ENCODE measurements at places on chromosomes 7 and 10. TPM values are rescaled to one million over a fixed set of nuclear protein-coding genes. Genes with fewer than 3 reads are reported as not detected.

- H3K4me1 ChIP-seq = peaks cover 4% of the 10 kb centered on the region
- no peaks in the 10 kb centered on the region for H3K36me3 ChIP-seq
- no peak overlapping the region for H3K4me3 ChIP-seq
- DNase-seq = no peak
- peaks cover 6% of the 10 kb centered on the region for H3K27me3 ChIP-seq
These were observed 236.2 kb downstream of the SKIDA1 start for GRCh38 chr10:21289271-21289670.

Gene MALRD1
- total RNA-seq = 0.29 TPM

DNA sequence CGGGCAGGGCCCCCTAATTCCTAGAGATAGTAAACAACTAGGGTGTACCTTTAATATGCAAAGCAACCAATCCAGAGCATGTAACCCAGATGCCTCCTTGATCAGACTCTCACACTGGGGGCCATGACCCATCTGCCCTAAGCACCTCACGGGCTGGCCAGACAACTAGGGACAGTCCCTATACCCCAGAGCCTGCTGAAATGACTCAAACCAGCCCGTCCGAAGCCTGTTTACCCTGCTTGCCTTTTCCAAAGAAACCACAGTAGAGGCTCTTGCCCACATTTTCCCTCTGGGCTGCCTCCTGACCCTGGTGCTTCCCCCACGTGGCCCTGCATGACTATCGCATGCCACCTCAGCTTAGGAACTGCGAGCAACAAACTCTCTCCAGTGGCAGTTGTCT lies 46.2 kb downstream of the RGS10 start:
- peaks cover 40% of the 10 kb centered on the region for H3K36me3 ChIP-seq
- H3K27ac ChIP-seq = peak overlapping the region; percentile 98
- peaks cover 89% of the 10 kb centered on the region for H3K4me1 ChIP-seq
- peak; percentile 85 for DNase-seq
- H3K4me3 ChIP-seq = no peak overlapping the region
- H3K27me3 ChIP-seq = no peaks in the 10 kb centered on the region

Gene EBF3
- not detected for total RNA-seq

DNA sequence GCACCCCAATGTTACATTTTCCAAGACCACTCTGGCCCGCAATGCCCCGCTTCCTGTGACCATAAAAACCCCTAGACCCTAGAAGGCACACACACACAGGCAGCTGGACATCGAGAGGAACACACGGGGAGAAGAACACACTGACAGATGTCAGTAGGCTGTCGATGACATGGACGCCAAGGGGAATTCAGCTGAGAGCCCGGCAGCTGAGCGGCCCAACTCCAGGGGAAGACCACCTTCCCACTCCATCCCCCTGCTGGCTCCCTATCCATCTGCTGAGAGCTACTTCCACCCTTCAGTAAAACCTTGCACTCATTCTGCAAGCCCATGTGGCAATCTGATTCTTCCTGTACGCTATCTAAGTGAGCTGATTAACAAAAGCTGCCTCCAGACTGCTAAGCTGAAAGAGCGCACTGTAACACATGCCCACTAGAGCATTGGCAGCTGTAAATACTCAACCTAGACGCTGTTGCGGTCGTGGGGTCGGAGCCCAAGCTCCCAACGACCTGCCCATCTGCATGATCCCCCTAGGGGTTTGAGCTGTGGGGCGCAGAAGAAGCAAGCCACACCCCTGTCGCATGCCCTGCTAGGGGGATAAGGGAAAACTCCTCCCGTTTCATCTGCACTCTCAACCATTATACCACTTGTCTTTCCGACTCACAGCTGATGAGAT lies 843.6 kb upstream of the POT1 start:
- H3K27me3 ChIP-seq = no peaks in the 10 kb centered on the region
- no peak for DNase-seq
- H3K27ac ChIP-seq = no peak overlapping the region
- no peaks in the 10 kb centered on the region for H3K36me3 ChIP-seq
- H3K4me3 ChIP-seq = no peak overlapping the region

Gene CALCR
- total RNA-seq = not detected

Gene KIF5B
- total RNA-seq = 55.3 TPM

- peaks cover 2% of the 10 kb centered on the region for H3K27me3 ChIP-seq
- H3K4me1 ChIP-seq = no peaks in the 10 kb centered on the region
- no peaks in the 10 kb centered on the region for H3K36me3 ChIP-seq
These were observed 179.7 kb downstream of the GLI3 start for GRCh38 chr7:42057331-42057730.
